ELF-1 (cell line): ENCODE measurements at places on chromosomes 16 and 17.

GRCh38 chr16:54363766-54364165 lies 77.2 kb upstream of the IRX3 start:
- no peak for DNase-seq

DNA sequence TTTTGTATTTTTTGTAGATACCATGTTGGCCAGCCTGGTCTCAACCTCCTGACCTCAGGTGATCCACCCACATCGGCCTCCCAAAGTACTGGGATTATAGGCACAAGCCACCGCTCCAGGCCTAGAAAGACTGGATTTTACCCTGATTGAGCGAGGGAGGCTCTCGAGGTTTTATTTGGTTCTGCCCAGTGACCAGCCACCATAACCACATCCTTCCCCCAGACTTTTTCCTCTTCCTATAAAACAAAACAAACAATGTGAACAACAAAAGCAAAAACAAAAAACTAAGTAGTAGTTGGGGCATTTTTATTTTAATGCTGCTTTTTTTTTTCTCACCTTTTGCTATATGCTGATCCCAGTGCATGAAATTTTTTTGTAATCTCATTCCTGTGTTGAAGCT lies 509.6 kb downstream of the MAF start:
- no peak for DNase-seq

DNA sequence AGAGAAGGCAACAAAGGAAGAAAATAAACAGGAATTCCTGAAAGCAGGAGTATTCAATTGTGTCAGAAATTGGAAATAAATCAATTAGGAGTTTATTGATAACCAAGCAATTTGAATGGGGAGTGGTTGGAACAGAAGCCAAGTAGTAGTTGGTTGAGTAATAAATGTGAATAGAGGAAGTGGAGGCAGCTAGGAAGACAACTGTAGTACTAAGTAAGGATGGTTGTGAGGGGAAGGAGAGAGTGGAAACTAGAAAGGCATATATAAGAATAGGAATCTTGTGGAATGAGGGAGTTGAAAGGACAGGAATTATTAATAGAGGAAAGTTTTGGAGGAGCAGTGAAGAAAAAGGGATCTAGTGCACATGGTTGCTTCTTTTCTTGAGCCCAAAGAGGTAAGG lies 34.4 kb downstream of the NFAT5 start:
- no peak for DNase-seq

DNA sequence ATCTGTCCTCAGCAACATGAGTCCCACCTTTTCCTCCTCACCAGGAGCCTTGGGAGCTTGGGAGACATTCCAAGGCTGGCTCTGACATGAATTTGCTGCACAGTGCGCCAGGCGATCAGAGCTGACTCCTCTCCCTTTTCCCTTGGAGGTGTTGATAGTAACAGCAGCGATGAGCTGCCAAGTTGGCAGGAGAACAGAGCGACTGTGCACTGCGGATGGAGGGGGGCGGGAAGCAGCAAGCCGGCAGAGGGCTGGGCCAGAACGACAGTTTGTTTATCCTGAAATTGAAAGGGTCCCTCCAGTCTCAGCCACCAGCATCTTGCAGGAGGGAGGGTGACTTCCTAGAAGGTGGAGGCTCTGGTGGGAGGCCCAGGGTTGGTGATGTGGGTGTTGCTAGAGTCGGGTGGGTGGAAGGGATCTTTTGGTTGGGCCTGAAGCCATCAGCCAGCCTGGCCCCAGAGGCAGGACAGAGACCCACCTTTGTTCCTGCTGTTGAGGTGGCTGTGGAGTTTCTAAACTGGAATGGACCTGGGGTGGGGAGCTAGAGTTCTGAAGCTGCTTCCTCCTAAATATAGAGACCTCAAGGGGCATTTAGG lies 22.5 kb upstream of the DYNLL2 start:
- no peak for DNase-seq

GRCh38 chr16:66298006-66298405 lies 68.5 kb upstream of the CDH5 start:
- DNase-seq, result no peak

DNA sequence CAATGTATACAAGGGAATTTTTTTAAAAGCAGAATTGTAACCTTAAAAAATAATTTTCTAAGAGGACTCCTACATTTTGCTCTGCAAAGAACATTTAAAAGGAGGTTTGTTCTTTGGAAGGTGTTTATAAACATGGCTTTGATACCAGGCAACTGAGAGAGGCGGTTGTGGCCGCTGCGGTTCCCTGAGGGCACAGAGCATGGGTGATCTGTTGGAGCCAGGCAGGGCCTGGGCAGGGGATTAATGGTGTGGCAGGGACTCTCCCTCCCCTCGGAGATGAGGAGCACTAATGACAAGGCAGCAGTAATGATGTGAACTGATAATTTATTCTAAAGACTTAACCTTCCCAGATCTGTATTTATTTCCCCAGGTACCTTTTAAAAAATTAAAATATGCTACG lies 65.4 kb downstream of the WWP2 start:
- DNase-seq, result no peak

GRCh38 chr16:77585379-77586251 lies 136.7 kb upstream of the NUDT7 start:
- DNase-seq, result no peak

- peak; percentile 90 for DNase-seq
Measured at GRCh38 chr17:44911133-44912001, 3.9 kb downstream of the GFAP start.

DNA sequence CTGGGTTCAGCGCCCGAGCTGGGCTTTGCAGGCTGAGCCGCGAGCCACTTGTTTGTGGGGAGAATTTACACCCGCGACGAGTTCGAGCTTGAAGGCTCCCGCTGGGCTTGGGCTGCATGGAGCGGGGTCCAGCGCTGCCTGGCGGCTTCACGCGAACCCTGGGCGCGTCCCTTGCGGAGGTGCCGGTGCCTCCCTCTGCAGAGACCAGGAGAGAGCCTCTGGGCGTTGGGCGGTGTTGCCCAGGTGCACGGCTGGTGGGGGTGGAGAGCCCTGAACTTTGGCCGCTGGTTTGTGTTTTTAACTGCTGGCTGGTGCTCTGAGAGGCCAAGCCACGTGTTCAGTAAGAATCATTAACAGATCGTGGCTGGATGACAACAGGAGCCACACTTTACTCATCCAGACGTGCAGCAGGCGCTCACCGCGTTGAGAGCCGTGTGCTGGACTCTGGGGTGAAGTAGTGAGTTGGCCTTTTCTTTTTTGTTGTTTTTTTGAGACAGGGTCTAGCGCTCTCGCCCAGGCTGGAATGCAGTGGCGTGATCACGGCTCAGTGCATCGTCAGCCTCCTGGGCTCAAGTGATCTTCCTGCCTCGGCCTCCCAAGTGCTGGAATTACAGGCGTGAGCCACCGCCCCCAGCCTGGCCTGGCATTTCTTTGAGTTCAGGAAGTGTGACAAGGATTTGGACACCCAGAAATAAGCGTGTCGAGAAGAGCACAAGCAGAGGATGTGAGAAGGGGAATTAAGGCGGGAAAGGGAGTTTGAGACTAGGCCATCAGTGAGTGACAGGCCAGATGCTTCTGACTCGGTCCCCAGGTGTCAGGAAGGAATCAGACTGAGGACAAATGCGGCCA lies 827 bp downstream of the CDK10 start:
- DNase-seq, result peak; percentile 71

GRCh38 chr16:80683646-80684045 lies 120.8 kb downstream of the CDYL2 start:
- DNase-seq, result no peak

- DNase-seq, result no peak
Measured at GRCh38 chr17:65332375-65332774, 195.2 kb downstream of the RGS9 start.

DNA sequence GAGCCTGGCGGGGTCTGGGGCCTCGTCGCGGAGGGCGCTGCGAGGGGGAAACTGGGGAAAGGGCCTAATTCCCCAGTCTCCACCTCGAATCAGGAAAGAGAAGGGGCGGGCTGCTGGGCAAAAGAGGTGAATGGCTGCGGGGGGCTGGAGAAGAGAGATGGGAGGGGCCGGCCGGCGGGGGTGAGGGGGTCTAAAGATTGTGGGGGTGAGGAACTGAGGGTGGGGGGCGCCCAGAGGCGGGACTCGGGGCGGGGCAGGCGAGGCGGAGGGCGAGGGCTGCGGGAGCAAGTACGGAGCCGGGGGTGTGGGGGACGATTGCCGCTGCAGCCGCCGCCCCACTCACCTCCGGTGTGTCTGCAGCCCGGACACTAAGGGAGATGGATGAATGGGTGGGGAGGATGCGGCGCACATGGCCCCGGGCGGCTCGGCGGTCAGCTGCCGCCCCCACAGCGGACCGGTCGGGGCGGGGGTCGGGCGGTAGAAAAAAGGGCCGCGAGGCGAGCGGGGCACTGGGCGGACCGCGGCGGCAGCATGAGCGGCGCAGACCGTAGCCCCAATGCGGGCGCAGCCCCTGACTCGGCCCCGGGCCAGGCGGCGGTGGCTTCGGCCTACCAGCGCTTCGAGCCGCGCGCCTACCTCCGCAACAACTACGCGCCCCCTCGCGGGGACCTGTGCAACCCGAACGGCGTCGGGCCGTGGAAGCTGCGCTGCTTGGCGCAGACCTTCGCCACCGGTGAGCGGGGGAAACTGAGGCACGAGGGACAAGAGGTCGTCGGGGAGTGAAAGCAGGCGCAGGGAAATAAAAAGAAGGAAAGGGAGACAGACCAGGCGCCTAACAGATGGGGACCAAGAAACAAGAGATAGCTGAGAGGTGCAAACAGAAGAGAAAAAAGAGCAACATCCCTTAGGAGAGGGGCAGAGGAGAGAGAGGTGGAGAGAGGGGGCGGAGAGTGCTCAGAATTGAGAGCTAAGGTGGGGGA lies at the start of gene PNMT:
Gene PNMT, plus strand, starts transcription at position 509 of the 980 bp plus-strand sequence. Its CDS starts 23 bp downstream, at position 532.
- DNase-seq, result peak; percentile 79

- DNase-seq, result no peak
Measured at GRCh38 chr17:82794781-82795482, 43.1 kb downstream of the TBCD start.

- no peak for DNase-seq
Measured at GRCh38 chr17:10243883-10244844, 45.8 kb upstream of the GAS7 start.

DNA sequence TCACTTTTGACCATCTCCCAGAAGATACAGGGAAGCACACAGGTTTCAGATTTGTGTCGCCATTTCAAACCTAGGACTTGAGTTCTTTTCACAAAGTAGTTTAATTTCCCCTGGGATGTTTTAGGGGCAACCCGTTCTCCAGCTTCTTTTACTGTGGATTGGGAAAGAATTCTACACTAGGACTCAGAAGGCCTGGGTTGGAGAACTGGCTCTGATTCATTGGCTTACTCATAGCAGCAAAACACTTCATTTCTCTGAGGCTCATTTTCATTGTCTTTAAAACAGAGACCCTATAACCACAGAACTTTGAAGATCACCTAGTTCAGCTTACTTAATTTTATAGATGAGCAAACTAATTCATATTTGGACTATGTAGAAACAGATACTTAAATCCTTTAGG lies 175.9 kb upstream of the SALL1 start:
- DNase-seq, result no peak

DNA sequence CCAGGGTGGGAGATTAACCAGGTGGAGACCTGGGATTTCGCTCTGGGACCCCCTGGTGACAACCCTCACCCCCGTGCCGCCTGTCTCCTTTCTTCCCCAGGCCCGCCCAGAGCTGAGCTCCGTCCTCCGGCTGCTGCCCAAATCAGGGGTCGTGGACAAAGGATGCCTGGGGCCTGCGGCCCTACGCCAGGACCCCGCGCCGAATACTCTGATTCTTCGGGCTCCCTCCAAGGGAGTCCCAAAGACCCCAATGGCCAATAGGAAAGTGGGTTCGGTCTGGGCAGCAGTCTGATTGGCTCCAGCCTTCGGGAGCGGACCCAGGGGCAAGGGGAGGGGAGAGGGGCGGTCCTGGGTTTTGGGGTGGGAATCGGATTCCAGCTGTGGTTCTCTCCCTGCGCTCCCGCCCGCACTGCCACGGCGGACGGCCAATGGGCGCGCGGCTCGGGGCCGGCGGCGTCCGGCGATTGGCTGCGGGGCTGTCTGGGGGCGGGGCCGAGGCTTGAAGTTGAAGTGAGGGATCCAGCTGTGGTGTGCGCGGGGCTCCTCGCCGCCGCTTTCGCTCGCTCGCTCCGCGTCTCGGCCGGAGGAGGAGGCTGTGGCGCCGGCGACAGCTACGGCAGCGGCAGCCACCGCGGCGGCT lies at the start of gene CACNA1G:
Gene CACNA1G, plus strand, starts transcription at position 531 of the 640 bp plus-strand sequence. CDS start 745 bp downstream, outside the sequence.
- DNase-seq, result peak; percentile 96

DNA sequence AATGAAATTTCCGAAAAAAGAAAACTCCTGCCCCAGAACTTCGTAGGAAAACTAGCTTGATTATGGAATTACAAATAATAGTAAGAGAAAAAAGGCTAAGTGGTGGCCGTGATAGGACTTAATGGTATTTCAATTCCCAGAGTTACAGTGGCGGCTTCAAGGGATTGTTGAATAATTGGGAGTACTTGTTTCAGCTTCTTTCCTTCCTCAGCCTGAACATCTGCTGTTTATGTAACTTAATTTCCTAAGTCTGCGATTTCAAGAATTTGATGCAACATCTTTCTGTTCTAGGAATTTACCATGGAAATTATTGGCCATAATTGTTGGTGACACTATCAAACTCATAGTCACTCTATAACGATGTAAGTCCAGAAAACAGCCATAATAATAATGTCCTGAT lies 684 bp upstream of the APPBP2 start:
- DNase-seq, result no peak

DNA sequence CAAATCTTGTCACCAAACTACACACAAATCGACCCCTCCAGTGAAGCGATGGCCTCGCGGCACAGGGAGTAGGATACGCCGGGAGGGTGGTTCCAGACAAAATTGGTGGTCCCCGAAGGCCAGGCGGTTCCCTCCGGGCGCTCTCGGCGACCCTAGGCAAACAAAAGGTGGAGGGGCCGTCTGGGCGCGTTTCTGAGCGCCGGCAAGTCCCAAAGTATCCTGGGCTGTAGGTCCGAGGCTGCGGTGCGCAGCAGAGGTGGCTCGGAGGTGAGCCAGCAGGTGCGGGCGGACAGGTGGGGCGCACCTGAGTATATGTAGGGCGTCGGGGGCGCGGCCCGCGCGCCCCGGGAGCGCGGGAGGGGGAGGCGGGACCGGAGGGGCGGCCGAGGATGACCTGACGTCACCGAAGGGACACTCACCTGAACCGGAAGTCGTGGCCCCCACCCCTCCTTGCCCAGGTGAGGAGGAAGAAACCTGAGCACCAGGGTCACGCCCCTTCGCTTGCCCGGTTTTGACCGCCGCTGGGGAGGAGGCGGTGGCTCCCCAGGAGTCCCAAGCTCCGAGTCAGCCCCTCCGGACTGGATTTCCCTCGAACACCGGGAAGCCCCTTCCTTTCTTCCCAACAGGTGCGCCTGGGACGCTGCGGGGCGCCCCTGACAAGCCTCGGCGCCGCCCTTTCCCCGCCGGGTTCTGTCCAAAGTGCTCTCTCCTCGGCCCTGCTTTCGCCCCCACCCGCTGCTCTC lies at the start of gene CLDN7:
Gene CLDN7, minus strand, starts transcription at position 287 of the 743 bp plus-strand sequence. CDS start 435 bp downstream, outside the sequence.
- DNase-seq, result peak; percentile 89
